CD8-positive, alpha-beta T cell (primary cell): ENCODE measurements at places on chromosomes 11 and 22.

DNA sequence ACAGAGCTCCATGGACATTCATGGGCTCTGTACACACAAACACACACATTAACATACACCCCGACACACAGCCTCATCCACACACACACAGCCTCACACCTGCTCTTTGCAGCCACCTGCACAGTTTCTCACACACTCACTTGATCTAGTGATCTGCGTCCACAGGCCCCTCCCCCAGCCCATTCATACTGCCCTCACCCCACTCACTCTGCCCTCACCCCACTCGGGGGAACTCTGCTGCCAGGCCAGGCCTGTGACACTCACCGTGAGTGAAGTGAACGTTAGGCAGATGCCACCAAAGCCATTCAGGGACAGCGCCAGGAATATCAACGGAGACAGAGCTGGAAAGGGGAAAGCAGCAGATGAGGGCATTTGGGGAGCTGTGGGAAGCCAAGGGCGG lies 15.0 kb downstream of the SLC43A1 start:
- DNase-seq = no peak

DNA sequence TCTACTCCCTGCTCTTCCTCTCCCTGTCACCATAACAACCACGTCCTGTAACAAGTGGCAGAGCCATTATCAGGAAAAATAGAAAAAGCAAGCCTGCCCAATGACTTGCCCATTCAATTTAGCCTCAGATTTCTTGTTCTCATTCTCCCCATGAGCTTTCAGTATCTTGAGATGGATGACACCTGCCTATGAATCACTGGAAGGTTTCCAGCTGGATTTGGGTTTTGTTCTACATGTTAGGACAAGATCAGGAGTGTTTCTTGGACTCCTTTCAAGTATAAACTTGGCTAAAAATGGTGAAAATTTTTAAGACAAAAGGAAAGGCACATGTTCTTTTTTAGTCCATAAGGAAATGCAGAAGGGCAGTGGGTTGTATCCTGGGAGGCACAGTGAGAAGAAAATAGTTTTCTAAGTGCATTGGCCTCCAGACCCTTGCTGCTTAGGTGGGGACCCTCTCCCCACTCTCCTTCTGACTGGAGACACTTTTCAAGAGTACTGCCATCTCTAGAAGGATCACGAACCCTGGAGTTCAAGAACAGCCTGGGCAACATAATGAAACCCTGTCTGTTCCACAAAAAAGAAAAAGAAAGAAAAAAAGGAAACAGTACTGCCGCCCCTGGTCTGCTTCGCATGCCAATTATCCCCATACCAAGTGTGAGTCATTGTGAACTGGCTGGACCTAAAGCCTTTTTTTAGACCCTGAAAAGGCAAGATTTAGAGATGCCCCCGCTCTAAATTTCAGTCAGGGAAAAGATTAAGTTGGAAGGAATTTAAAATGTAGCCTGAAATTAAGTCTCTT lies 51.0 kb downstream of the MTNR1B start:
- no peak for DNase-seq

- DNase-seq = no peak
These were observed 61.5 kb upstream of the NECTIN1 start for GRCh38 chr11:119790476-119790875.

GRCh38 chr22:44669561-44669976 lies 32.4 kb upstream of the PRR5 start:
- no peak for DNase-seq

DNA sequence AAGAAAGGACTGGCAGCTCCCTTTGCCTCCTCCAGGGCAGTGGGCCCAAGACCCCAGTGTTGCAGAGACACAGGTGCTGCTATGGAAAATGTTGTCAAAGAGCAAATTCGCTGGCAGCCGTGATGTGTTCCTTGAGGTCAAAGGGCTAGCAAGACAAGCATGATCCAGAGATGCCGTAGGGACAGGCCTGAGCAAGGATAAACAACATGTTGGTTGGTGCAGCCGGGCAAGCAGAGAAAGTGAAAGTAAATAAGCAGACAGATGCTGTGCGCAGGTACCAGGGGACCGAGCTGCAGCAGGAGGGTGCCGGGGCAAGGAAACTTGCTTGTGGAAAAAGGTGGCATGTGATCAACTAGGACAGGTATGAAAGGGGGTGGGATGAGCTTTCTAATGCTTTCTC lies 125.5 kb upstream of the NECTIN1 start:
- no peak for DNase-seq

DNA sequence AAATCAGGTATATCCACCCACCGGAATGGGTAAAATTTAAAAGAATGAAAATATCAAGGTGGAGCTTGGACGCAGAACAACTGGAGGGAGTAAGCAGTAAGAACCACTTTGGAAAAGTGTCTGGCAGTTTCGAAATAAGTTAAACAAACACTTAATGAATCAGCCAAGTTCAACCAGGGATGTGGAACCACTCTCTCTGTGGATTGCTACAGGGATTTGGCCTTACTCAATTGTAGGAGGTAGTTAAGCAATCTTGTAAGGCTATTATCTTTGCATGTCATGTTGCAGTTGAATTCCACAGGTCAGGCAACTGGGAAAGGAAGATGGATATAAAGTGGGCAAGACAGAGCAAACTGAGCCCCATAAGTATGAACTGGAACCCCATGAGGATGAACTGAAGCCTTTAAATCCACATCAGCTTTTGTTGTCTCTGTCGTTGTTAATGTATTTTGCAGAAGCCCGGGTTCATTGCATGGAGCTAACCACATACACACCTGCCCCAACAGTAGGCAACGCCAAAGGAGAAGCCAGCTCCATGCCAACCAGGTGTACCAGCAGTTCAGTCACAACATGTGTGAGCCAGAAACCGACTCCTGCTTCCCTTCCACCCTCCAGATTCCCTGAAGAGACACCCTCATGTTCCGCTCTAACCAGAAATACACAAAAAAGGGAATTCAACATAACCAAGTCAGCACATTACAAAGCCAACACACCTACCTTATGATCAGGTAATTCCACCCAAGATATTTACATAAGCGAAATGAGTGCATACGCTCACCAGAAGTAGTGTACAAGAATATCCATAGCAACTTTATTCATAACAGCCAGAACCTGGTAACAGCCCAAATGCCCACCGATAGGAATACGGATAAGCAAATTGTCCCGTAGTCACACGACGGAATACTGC lies 8.0 kb upstream of the SLC43A3 start:
- peak; percentile 20 for DNase-seq

DNA sequence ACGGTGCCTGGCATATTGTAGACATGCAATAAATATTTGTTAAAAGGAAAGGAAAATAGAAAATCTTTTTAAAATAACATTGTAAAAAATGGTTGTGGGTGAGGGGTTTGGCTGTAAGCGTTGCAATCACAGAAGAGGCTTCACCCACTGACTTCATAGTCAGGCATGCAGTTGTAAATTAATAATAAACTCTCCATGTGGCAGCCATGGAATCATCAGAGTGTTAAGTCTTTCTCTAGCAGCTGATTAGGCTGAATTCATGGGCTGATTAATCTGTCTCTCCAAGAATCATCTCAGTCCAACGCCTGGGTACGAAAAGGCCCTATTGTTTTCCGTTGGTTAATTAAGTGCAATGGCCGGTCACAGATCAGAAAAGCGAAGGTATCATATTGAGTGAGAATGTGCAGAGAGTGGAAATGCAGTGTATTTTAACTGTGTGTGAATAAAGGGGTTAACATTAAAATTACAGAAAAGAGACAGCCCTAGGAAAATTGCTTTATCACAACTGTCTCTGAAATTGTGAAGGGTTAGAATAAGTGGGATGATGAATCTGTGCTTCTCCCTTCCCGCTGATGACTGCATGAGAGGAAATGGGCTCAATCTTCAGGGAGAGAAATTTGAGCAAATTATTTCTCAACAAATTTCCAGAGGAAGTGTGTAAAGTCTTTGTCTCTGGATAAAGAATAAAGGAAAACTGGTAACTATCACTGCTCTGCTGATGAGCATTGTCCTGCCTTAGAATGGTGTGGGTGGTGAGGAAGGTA lies 269.0 kb downstream of the FAM76B start:
- no peak for DNase-seq

- DNase-seq = no peak
These were observed 537.1 kb downstream of the INSC start for GRCh38 chr11:15651816-15652215.

GRCh38 chr22:36725366-36726006 lies 21.9 kb upstream of the CACNG2 start:
- DNase-seq = no peak

DNA sequence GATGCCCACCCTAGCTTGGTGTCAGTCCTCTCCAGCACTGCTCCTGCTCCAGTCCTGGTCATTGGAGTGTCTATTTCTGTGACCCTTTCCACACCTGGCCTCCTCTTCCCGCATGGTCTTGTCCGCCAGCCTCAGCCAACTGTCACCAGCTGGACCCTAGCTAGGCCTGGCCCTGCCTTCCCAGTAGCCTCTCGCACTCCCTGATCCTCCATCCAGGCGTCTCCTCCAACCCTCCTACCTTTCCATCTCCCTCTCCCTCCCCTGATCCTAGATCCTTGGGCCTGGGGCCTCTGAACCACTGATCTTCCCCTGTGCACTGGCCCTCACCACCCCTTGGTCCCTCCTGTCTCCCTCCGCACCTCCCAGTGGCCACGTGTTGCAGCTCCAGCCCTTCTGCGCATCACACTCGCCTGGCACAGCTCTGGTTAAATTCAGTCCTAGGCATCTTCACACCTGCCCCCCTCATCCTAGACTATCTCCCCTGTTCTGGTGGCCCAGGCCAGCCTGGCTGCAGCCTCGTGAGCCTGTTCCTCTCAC lies 9.9 kb downstream of the SYNGR1 start:
- DNase-seq = no peak

DNA sequence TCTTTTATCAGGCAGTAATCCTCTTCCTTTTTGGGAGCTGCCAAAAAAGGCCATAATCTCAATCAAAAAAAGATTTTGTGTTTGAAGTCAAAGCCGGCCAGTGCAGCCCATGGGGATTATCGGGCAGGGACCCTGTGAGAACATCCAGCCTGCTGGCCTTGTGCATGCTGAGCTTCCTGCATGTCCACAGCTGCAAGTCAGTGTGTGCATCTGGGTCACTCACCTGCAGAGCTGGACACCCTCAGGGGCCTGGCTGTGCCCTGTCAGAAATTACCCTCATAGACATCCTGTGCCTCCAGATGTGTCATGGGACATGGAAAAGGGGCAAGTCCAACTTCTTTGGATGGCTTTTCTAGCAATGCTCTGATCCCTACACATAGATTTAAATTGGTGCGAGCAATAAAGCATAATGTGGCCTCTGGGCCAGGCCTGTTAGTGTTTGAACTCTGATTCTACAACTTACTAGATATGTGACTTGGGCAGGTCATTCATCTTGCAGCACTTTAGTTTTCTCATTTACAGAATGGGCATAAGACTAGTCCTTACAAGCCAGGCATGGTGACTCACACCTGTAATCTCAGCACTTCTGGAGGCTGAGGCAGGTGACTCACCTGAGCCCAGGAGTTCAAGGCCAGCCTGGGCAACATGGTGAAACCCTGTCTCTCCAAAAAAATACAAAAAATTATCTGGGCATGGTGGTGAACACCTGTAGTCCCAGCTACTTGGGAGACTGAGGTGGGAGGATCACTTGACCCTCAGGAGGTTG lies 81.6 kb upstream of the LARGE1 start:
- DNase-seq = no peak

DNA sequence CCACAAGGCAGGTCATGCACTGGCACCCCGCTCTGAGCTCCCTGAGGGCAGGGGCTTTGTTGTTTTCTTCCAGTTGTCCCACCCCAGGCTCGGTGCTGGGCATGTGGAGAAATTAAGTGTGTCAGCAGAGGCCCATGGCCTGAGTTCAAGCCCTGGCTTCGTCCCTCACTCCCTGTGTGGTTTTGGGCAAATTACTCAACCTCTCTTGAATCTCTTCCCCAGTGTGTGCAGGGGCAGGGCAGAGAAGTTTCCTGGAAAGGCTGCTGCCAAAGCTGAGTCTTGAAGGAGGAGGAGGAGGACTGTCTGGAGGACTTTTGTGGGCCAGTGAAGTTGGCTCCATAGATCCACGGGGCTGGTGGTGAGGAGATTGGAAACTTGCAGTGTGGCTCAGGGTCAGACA lies 138.1 kb upstream of the E2F8 start:
- no peak for DNase-seq

DNA sequence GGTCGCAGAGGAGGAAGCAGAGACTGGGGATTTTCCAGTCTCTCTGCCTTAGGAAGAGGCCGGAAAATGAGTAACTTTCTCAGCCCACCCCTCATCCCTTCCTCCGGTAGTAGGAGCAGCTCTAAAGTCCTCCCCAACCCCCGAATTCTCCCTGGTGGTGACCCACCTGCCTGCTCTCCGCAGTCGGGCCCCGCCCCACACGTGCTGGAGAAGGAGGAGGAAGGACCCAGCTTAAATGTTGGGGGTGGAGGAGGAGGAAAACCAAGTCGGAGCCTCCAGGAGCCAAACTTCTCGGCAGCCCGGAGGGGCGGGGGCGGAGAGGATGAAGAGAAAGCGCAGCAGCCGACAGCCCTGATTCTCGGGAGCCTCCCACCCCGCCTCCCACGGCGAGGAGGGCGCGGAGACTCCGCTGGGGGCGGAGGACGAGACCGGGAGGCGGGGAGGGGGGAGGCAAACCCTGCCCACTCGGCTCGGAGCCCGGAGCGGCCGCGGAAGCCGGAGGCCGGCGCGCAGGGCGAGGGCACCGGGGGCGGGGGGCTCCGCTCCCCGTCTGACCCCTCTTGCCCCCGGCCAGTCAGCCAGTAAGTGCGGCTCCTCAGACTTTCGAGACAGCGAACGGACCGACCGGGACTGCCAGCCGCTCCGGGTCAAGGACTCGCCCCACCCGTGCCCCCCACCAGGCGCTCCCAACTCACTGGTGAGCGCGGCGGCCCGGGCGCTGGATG lies at the start of gene TPBGL:
TSS of gene TPBGL (plus strand) at position 464 of the 725 bp plus-strand sequence. CDS start 276 bp downstream, outside the sequence.
- DNase-seq = peak; percentile 27

GRCh38 chr11:56706486-56706885 lies 7.6 kb downstream of the OR9G1 start:
- DNase-seq = no peak

GRCh38 chr22:19982991-19983578 lies 33.5 kb downstream of the ARVCF start:
- no peak for DNase-seq

- DNase-seq = no peak
These were observed 71.4 kb downstream of the MTMR3 start for GRCh38 chr22:29954203-29954855.

DNA sequence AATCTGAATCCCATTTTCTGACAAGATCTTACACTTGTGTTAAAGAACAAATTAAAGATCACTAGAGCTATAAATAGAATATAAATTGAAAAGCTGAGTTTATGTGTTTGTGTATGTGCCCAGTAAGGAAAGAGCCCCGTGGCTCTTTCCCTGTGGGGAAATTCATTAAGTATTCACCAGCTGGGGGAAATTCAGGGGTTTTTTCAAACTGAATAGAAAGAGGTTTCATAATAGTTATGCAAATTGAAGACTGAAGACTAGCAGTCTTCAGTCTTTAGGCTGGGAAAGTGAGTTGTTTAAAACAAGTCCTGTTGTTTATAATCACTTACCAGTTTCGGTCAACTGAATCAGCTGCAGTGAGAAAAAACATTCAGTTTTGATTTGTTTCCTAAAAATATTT lies 11.3 kb upstream of the MS4A7 start:
- DNase-seq = no peak

GRCh38 chr22:25071720-25072119 lies 119.2 kb downstream of the KIAA1671 start:
- DNase-seq = no peak

- DNase-seq = no peak
These were observed 42.6 kb downstream of the FAM83F start for GRCh38 chr22:40037320-40037719.
